SIG-M5 (cell line): ENCODE measurements at places on chromosomes 13 and 19.

- no peak for DNase-seq
Measured at GRCh38 chr13:44106266-44107152, 226.8 kb downstream of the LACC1 start.

- no peak for DNase-seq
Measured at GRCh38 chr13:60619461-60619860, 222.4 kb downstream of the TDRD3 start.

- no peak for DNase-seq
Measured at GRCh38 chr13:37475966-37476365, 122.6 kb downstream of the POSTN start.

GRCh38 chr19:41866284-41866683 lies 6.2 kb downstream of the RPS19 start:
- DNase-seq: no peak

GRCh38 chr19:917323-918151 lies at the start of gene KISS1R:
Gene KISS1R (plus strand): TSS chr19:917333. CDS start chr19:917503, 170 bp downstream.
- DNase-seq: no peak

DNA sequence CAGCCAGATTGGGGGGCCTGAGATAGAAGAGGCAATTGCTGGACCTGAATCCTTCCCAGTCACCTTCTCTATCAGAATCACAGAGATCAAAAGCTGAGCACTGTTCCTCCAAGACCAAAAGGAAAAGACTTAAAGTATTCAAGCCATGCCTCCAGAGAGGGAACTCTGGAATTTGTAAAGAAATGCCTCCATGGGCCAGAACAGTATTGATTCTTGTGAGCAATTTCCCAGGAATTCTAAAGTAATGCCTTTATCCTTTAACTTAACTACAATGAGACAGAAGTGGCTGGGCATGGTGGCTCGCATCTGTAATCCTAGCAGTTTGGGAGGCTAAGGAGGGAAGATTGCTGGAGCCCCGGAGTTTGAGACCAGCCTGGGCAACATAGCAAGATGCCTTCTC lies 148.8 kb downstream of the FLT1 start:
- no peak for DNase-seq

DNA sequence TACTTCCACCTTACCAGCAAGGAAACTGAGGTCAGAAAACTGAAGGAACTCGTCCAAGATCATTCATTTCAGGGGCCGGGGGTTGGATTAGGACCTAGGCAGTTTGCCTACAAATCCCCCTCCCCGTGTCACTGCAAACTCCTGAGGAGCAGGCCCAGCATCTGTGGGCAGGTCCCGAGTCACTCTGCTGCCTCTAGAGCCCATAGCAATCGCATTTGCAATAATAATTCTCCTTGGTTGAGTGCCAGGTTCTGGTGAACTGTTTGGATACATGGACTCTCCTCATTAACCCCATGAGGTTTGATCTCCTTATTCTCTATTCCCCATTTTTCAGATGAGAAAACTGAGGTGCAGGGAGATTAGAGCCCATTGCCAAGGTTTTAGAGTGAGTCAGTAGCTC lies 903 bp downstream of the PIN1 start:
- no peak for DNase-seq
